ENCODE measurements at places on chromosomes 12 and 14. TPM values are rescaled to one million over a fixed set of nuclear protein-coding genes. Genes with fewer than 3 reads are reported as not detected.

Gene BDKRB2
- 0.38 TPM for total RNA-seq

Gene DNAJC22
- 0.29 TPM for total RNA-seq

Gene GZMB
- total RNA-seq: not detected

Gene SUSD6
- total RNA-seq: 29.7 TPM

Gene OVCH1
- not detected for total RNA-seq

Gene OR10G3
- total RNA-seq: not detected

Gene TBX3
- total RNA-seq: 1.8 TPM
